ENCODE measurements at places on chromosomes 7 and 10. TPM values are rescaled to one million over a fixed set of nuclear protein-coding genes. Genes with fewer than 3 reads are reported as not detected.

SAP25 gene
- total RNA-seq, result 174 TPM

TBRG4 gene
- total RNA-seq, result 93.7 TPM

EPHA1 gene
- total RNA-seq, result 25.2 TPM

CDCA7L gene
- 27.2 TPM for total RNA-seq

SRRT gene
- 212 TPM for total RNA-seq

ZC3HAV1L gene
- 0.78 TPM for total RNA-seq

GLCCI1 gene
- total RNA-seq, result 26.5 TPM

AGR3 gene
- total RNA-seq, result not detected

PPP1R3A gene
- total RNA-seq, result not detected

NME8 gene
- 5.5 TPM for total RNA-seq

TMEM178B gene
- 3.0 TPM for total RNA-seq

ACHE gene
- total RNA-seq, result 0.22 TPM

DNA sequence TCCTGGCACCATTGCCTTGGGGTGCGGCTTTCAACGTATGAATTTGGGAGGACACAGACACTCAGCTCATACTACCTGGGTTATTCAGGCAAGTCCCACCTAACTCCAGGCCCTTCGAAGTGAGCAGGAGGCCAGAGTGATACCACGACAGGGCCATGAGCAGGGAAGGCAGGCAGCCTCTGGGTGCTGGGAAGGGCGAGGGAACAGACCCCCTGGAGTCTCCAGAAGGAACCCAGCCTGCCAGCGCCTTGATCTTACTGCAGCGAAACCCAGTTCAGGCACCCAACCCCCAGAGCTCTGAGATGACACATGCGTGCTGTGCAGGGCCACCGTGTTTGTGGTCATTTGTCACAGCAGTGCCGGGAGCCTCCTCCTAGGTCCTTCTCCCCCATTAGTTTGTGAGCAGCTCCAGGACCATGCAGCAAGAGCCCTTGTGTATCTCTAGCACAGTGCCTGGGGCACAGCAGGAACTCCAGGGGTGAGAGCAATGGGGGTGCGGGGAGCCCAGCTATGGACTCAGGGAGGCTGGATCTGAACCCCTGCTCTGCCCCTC is 7.7 kb upstream of the INSIG1 start:
- no peak overlapping the region for H3K27ac ChIP-seq
- no peaks in the 10 kb centered on the region for H3K27me3 ChIP-seq

DNA sequence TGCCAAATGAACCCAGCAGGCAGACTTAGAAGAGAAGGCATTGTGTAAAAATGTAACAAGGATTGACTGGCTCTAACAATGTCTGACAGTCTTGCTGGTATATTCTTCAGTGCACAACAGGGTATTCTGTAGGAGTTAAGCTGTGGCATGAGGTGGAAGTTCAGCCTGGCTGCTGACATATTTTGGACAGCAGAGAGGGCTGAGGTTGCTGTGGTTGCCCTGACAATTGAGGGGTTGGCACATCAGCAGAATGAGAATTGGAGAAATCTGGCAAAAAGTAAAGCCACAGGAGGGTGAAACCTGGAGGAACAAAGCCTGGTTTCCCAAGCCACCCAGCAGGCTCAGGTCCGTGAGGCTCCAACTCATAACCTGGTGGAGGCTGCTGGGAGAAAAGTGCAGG is 220.2 kb downstream of the JAZF1 start:
- H3K4me1 ChIP-seq, result no peaks in the 10 kb centered on the region
- no peaks in the 10 kb centered on the region for H3K36me3 ChIP-seq

- H3K27me3 ChIP-seq, result no peaks in the 10 kb centered on the region
- no peaks in the 10 kb centered on the region for H3K36me3 ChIP-seq
- no peak for DNase-seq
- no peak overlapping the region for H3K4me3 ChIP-seq
- no peak overlapping the region for H3K27ac ChIP-seq
Measured at GRCh38 chr10:2263561-2263960, 526.2 kb upstream of the ADARB2 start.

DNA sequence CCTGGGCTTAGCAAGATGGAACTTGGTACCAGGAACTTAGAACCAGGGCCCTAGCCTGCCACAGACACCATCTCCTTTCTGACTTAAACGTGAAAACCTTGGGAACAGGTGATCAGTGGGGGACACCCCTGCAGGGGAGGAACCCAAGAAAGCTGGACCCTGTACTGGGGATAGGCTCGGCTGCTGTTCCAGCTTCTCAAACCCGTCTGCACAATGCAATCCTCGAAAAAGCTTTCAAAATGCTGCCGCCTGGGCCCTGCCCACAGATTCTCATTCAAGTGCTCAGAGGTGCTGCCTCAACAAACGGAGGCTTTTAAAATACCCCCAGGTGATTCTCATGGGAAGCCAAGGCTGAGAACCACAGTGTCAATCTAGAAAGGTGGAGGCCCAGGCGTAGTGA is 169.7 kb downstream of the ARHGAP21 start:
- H3K4me3 ChIP-seq, result no peak overlapping the region
- no peak for DNase-seq
- H3K36me3 ChIP-seq, result no peaks in the 10 kb centered on the region
- H3K27me3 ChIP-seq, result no peaks in the 10 kb centered on the region

- DNase-seq, result no peak
Measured at GRCh38 chr10:61749291-61749690, 86.6 kb downstream of the CABCOCO1 start.

- peaks cover 5% of the 10 kb centered on the region for H3K4me1 ChIP-seq
- H3K36me3 ChIP-seq, result no peaks in the 10 kb centered on the region
- H3K27me3 ChIP-seq, result no peaks in the 10 kb centered on the region
Measured at GRCh38 chr7:111074748-111075146, 16.2 kb upstream of the LRRN3 start.

- no peaks in the 10 kb centered on the region for H3K36me3 ChIP-seq
- H3K27ac ChIP-seq, result no peak overlapping the region
- H3K4me1 ChIP-seq, result peaks cover 3% of the 10 kb centered on the region
- no peak for DNase-seq
- H3K4me3 ChIP-seq, result no peak overlapping the region
- H3K27me3 ChIP-seq, result no peaks in the 10 kb centered on the region
Measured at GRCh38 chr10:24821986-24822385, 98.3 kb upstream of the ARHGAP21 start.

GRCh38 chr7:56097700-56098099 is 4.9 kb upstream of the PHKG1 start:
- no peak for DNase-seq
- no peaks in the 10 kb centered on the region for H3K4me1 ChIP-seq
- no peak overlapping the region for H3K27ac ChIP-seq
- no peak overlapping the region for H3K4me3 ChIP-seq
- peaks cover 21% of the 10 kb centered on the region for H3K36me3 ChIP-seq
- no peaks in the 10 kb centered on the region for H3K27me3 ChIP-seq

GRCh38 chr7:41339913-41340676 is 362.8 kb downstream of the INHBA start:
- DNase-seq, result no peak
- H3K27ac ChIP-seq, result no peak overlapping the region
- H3K4me1 ChIP-seq, result no peaks in the 10 kb centered on the region
- H3K36me3 ChIP-seq, result no peaks in the 10 kb centered on the region
- no peaks in the 10 kb centered on the region for H3K27me3 ChIP-seq

- no peak overlapping the region for H3K4me3 ChIP-seq
Measured at GRCh38 chr7:36137754-36138153, 15.3 kb upstream of the EEPD1 start.

DNA sequence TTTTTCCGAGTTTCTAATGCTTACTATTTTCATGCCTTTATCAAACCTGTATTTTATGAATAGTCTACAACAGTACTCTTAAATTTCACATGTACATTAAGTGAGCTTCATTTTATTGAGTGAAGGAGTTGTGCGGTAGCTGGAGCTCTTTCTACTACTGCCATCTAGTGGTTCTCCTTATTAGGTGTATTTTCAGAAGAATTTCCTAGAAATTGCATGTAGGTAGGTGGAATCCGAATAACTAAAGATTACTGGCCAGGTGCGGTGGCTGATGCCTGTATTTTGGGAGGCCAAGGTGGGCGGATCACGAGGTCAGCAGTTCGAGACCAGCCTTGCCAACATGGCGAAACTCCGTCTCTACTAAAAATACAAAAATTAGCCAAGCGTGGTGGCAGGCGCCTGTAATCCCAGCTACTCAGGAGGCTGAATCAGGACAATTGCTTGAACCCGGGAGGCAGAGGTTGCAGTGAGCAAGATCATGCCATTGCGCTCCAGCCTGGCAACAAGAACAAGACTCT is 38.3 kb downstream of the LRRC72 start:
- H3K4me1 ChIP-seq, result no peaks in the 10 kb centered on the region
- H3K27ac ChIP-seq, result no peak overlapping the region
- no peak overlapping the region for H3K4me3 ChIP-seq
- no peaks in the 10 kb centered on the region for H3K36me3 ChIP-seq

DNA sequence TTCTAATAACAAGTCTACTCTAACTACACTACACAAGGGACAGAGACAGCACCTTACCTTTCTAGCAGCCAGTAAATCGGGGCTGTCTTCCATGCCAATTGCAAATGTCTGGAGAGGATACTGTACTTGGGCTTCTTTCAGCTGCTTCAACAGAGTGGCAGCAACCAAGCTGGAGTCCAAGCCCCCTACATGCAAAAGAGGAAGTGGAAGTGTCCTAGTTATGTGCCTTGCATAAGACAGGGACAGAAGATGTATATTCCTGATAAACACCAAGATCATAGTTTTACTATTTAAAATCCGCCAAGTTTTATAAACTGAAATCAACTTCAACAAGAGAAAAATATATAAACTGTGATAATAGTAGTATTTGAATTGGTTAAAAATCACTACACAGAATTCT is 14.0 kb downstream of the ASNS start:
- no peak overlapping the region for H3K27ac ChIP-seq
- no peaks in the 10 kb centered on the region for H3K27me3 ChIP-seq
- peaks cover 36% of the 10 kb centered on the region for H3K36me3 ChIP-seq
- no peaks in the 10 kb centered on the region for H3K4me1 ChIP-seq
- no peak overlapping the region for H3K4me3 ChIP-seq
- DNase-seq, result no peak

DNA sequence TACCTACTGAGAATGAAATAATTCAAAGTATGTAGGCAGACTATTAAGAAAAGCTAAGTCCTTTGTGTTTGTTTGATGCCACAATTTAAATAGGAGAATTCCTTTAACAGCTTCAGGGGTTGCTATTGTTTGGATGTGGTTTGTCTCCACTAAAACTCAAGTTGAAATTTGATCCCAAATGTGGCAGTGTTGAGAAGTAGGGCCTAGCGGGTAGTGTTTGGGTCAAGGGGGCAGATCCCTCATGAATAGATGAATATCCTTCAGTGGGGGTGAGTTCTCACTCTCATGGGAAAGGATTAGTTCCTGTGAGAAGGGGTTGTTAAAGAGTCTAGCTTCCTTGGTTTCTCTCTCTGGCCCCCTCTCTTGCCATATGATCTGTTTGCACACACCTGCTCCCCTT is 97.0 kb downstream of the HGF start:
- H3K27ac ChIP-seq, result no peak overlapping the region
- no peak for DNase-seq
- H3K27me3 ChIP-seq, result no peaks in the 10 kb centered on the region

DNA sequence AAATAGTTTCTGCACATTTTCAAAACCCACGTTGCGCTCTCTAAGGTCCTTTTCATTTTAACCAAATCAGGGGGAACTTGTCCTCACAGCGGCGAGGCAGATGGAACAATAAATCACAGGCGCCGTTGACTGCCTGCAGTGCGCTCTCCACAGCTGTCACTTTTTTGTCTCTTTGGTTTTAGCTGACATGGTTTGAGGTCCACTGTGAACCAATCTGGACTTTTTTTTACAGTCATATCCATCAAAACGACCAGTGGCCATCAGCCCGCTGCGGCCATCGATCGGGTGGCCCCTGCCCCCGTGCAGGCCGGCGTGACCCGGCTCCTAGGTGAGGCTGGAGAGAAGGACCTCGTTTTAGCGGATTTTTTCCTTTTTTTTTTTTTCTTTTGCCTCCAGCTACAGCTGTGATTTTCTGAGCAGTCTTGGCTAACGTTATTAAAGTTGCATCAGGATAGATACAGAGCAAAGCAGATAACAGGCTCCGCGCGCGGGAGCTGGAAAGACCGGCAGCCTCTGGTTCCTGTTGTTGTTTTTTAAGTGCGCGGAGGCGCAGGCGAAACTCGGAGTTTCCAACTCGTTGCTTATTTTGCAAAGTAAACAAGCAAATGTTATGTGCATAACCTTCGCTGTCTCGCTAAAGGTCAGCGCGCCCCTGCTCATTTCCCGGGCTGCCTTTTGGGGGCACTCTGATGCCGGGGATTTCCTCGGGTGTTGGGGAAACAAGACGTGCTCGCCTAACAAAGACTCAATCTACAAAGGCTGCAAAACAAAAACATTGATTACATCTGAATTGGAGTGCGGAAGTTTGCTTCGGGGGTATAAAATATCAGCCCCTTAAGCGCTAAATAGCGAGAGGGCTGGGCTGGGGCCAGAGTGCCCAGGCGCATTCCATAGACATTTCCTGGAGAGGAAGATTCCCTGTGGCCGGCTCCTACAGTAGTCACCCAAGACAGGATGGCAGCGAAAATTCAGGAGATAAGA is 414.8 kb upstream of the MKI67 start:
- no peak overlapping the region for H3K27ac ChIP-seq
- no peaks in the 10 kb centered on the region for H3K4me1 ChIP-seq
- no peak overlapping the region for H3K4me3 ChIP-seq
- H3K27me3 ChIP-seq, result no peaks in the 10 kb centered on the region

DNA sequence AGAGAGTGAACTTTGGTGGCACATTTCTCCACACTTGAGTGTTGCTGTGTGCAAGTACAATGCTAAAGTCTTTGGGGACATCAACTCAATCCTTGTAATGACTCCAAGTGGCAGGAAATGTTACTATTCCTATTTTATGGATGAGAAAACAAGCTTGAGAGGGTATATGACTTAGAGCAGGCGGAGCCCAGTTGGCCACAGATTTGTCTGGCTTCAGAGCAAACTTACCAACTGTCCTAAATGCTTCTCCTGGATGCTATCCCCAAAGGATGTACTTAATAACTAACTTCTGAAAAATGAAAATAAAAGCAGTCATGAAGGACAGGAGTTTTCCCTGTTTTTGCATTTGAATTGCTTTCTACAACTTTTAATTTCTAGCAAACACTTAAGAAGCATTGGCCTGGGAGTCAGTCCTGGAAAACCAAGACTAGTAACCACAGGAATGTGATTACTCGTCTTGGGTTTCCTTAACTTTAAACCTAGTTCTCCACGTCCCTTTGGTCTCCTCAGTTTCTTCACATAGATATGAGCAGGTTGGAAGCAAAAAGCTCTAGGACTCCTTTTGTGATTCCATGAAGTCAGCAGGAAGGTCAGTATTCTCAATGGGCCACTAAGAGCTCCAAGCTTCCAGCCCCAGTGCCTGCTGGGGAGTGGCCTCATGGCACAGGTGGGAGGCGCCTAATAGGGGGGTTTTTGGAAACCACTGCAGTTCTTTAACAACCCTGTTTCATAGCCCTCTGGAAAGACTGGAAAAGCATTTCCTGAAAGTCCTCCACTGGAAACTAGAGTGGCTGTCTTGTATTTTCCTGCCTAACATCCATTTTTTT is 140.8 kb downstream of the GLCCI1 start:
- no peak overlapping the region for H3K4me3 ChIP-seq
- no peaks in the 10 kb centered on the region for H3K36me3 ChIP-seq
- no peaks in the 10 kb centered on the region for H3K27me3 ChIP-seq
- H3K27ac ChIP-seq, result no peak overlapping the region
- DNase-seq, result no peak
- H3K4me1 ChIP-seq, result peaks cover 21% of the 10 kb centered on the region

GRCh38 chr10:123519861-123520260 is 146.3 kb upstream of the GPR26 start:
- DNase-seq, result no peak
- no peaks in the 10 kb centered on the region for H3K4me1 ChIP-seq
- H3K27me3 ChIP-seq, result no peaks in the 10 kb centered on the region

Measured in naive thymus-derived CD4-positive, alpha-beta T cell (primary cell).